ENCODE measurements at places on chromosomes 2 and 18.

- H3K27ac ChIP-seq: no peak overlapping the region
- no peaks in the 10 kb centered on the region for H3K36me3 ChIP-seq
- H3K27me3 ChIP-seq: no peaks in the 10 kb centered on the region
- DNase-seq: no peak
These were observed 1410.3 kb upstream of the LRRTM1 start for GRCh38 chr2:81714817-81715216.

GRCh38 chr18:38402509-38402908 lies 836.9 kb upstream of the CELF4 start:
- H3K4me3 ChIP-seq: no peak overlapping the region
- H3K27ac ChIP-seq: no peak overlapping the region
- no peaks in the 10 kb centered on the region for H3K36me3 ChIP-seq
- H3K27me3 ChIP-seq: peaks cover 2% of the 10 kb centered on the region

DNA sequence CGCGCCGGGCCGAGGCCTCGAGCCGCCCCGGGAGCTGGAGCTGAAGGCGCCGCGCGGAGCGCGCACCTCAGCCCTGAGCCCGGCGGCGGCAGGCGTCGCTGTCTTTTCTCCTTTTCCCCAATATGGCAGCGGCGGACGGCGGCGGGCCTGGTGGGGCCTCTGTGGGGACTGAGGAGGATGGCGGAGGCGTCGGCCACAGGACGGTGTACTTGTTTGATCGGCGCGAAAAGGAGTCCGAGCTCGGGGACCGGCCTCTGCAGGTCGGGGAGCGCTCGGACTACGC lies 369 bp downstream of the SMCHD1 start:
- no peaks in the 10 kb centered on the region for H3K27me3 ChIP-seq
- H3K27ac ChIP-seq: peak overlapping the region; percentile 93
- peaks cover 2% of the 10 kb centered on the region for H3K4me1 ChIP-seq

- H3K27me3 ChIP-seq: no peaks in the 10 kb centered on the region
- no peak overlapping the region for H3K27ac ChIP-seq
- DNase-seq: no peak
- H3K4me1 ChIP-seq: peaks cover 4% of the 10 kb centered on the region
These were observed 235.8 kb downstream of the SEPTIN10 start for GRCh38 chr2:109377976-109378375.

DNA sequence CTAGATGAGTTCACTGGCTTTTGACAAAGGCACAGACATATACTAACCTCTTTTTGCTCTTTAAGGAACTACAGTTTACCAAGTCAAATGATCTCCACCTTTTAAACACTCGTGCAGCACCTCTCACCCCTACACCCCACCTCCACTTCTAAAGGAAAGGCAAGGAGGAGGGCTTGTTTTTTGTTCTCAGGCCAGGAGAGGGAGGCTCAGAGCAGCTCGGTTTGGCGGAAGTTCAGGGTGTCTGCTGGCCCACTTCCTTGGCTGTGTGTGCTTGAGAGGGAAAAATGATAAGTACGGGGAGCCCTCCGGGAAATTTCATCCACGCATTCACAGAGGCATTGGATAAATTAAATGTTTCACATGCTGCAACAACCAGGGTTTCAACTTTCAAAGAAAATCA lies 667.9 kb downstream of the BCL11A start:
- no peak overlapping the region for H3K4me3 ChIP-seq
- H3K36me3 ChIP-seq: no peaks in the 10 kb centered on the region
- H3K27ac ChIP-seq: no peak overlapping the region
- no peaks in the 10 kb centered on the region for H3K27me3 ChIP-seq

- H3K27me3 ChIP-seq: no peaks in the 10 kb centered on the region
- H3K27ac ChIP-seq: no peak overlapping the region
- no peaks in the 10 kb centered on the region for H3K36me3 ChIP-seq
- no peak for DNase-seq
- H3K4me3 ChIP-seq: peak overlapping the region; percentile 72
- peaks cover 15% of the 10 kb centered on the region for H3K4me1 ChIP-seq
These were observed 2.0 kb downstream of the CDC42EP3 start for GRCh38 chr2:37669446-37669845.

DNA sequence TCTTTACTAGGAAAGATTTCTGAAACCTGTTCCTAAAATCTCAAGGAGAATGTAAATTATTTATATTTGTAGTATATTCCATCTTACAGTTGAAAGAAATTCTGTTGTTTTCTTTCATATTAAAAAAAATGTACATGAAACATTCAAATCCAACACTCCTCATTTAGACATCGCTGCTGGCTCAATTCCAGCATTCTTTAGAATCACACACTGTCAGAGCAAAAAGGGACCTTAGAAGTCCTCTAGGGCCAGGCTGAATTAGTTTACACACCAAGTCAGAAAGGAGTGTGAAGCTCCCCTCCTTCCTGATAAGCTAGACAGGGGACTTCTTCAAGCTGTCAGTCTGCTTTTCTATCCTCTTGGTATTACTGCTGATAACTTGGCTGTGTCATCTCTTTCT lies 158.6 kb upstream of the LTBP1 start:
- no peaks in the 10 kb centered on the region for H3K4me1 ChIP-seq
- H3K36me3 ChIP-seq: no peaks in the 10 kb centered on the region
- DNase-seq: no peak
- H3K27ac ChIP-seq: no peak overlapping the region

DNA sequence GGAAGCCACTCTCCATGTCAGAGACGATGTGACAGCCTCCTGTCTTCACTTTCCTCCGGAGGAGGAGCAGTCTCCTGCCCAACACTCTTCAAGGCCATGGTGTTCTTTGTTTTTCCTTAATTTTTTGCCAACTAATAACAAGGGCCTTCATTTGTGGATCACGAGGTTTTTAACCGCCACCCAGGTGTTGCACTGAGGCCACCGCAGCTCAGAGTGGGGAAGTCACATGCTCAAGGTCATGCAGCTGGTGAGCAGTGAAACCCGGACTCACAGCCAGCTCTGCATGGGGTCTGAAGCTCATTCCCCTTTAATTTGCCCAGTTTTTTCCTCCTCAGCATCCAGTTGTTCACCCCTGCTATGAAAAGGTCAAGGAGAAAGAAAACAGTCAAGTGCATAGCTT lies 19.6 kb downstream of the ENOSF1 start:
- H3K4me1 ChIP-seq: peaks cover 4% of the 10 kb centered on the region
- peaks cover 16% of the 10 kb centered on the region for H3K36me3 ChIP-seq
- DNase-seq: no peak
- H3K27ac ChIP-seq: no peak overlapping the region
- H3K27me3 ChIP-seq: peaks cover 8% of the 10 kb centered on the region
- H3K4me3 ChIP-seq: no peak overlapping the region

GRCh38 chr2:11154016-11154922 lies 998 bp upstream of the SLC66A3 start:
- H3K27me3 ChIP-seq: no peaks in the 10 kb centered on the region
- no peaks in the 10 kb centered on the region for H3K36me3 ChIP-seq
- DNase-seq: no peak
- peak overlapping the region; percentile 68 for H3K4me3 ChIP-seq

DNA sequence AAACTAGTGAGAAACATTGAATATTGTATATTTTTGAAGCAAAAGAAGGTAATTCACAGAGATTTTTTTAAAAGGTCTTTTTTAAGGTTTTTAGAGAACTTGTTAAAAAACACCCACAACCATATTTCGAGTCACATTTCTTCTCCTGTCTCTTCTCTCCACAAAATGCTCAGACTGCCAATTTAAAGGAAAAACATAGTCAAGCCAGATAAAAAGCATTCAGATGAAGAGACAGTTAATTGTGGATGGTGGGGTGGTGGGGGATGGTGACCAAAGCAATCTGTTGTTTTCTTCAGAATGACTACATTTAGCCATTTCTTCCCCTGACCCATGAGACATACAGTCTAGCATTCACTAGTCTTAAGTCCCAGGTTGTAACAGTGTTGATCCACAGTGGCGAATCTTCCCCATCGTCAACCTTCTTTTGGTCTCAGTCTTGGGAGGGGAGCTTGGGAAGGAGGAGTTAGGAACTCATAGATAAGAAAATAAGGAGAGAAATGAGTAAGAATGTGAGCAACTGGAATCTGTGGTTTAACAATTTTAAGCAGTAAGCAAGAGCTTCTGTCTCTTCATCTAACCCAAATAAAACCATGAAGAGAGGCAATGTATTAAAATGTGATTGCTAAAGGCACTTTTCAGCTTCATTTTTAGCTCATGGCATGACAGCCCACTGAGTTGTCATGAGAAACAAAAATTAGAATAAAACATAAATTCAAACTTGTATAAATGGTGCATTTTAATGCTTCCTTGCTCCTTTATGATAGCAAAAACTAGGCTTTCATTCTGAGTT lies 413.7 kb upstream of the FSHR start:
- H3K4me3 ChIP-seq: no peak overlapping the region
- no peaks in the 10 kb centered on the region for H3K4me1 ChIP-seq
- no peak for DNase-seq
- H3K27ac ChIP-seq: no peak overlapping the region
- H3K27me3 ChIP-seq: no peaks in the 10 kb centered on the region
- no peaks in the 10 kb centered on the region for H3K36me3 ChIP-seq

GRCh38 chr2:207490441-207490840 lies 39.3 kb upstream of the CREB1 start:
- peaks cover 1% of the 10 kb centered on the region for H3K27me3 ChIP-seq
- H3K36me3 ChIP-seq: no peaks in the 10 kb centered on the region
- no peaks in the 10 kb centered on the region for H3K4me1 ChIP-seq
- no peak for DNase-seq
- no peak overlapping the region for H3K27ac ChIP-seq
- H3K4me3 ChIP-seq: no peak overlapping the region

- H3K4me3 ChIP-seq: no peak overlapping the region
- no peaks in the 10 kb centered on the region for H3K36me3 ChIP-seq
These were observed 5.6 kb downstream of the FBXO36 start for GRCh38 chr2:229927817-229928321.

- no peak overlapping the region for H3K4me3 ChIP-seq
- no peaks in the 10 kb centered on the region for H3K27me3 ChIP-seq
- peaks cover 2% of the 10 kb centered on the region for H3K4me1 ChIP-seq
- no peak for DNase-seq
- no peak overlapping the region for H3K27ac ChIP-seq
- no peaks in the 10 kb centered on the region for H3K36me3 ChIP-seq
These were observed 11.6 kb downstream of the KCNH7 start for GRCh38 chr2:162826921-162827320.

DNA sequence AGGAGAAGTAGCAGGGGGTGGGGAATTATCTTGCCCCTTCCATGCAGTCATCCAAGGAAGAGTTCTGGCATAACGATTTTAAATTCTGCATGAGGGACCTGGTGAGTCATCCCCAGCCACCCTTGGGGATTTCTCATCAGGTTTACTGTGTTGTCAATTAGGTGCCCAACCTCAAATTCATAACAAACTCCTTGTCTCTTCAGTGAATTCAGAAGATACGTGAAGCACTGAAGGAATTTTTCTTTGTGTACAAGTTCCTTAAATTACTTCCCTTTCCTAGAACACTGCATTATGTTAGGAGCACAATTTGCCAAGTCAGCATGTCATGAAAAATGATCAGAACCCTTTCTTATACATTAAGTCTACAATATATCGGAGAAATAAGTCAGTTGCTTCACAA lies 70.8 kb upstream of the NOSTRIN start:
- H3K4me1 ChIP-seq: peaks cover 19% of the 10 kb centered on the region
- no peak for DNase-seq
- H3K36me3 ChIP-seq: no peaks in the 10 kb centered on the region
- H3K4me3 ChIP-seq: no peak overlapping the region

DNA sequence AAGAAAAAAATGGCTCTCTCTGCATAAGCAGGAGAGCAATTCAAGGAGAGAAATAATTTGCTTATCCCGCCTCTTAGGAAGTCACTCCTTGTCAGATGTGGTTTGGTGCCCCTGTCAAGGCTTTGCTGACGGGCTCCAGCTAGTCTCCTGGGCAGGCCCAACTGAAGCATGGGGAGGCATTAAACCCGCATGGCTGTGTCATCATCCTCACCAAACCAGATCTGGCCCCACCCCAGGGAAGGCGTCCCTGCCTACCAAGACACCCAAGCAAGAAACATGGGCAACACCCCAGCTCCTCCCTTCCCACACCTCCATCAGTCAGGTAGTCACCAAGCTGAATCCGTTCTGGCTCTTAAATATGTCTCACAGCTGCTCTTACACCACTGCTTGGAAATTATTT lies 108.0 kb downstream of the SGPP2 start:
- H3K36me3 ChIP-seq: no peaks in the 10 kb centered on the region
- no peak for DNase-seq
- peaks cover 3% of the 10 kb centered on the region for H3K4me1 ChIP-seq
- H3K27ac ChIP-seq: no peak overlapping the region

- H3K36me3 ChIP-seq: no peaks in the 10 kb centered on the region
- no peak overlapping the region for H3K27ac ChIP-seq
- peak; percentile 52 for DNase-seq
- H3K4me3 ChIP-seq: no peak overlapping the region
- no peaks in the 10 kb centered on the region for H3K4me1 ChIP-seq
- H3K27me3 ChIP-seq: no peaks in the 10 kb centered on the region
These were observed 182.7 kb downstream of the RPIA start for GRCh38 chr2:88874063-88874657.

DNA sequence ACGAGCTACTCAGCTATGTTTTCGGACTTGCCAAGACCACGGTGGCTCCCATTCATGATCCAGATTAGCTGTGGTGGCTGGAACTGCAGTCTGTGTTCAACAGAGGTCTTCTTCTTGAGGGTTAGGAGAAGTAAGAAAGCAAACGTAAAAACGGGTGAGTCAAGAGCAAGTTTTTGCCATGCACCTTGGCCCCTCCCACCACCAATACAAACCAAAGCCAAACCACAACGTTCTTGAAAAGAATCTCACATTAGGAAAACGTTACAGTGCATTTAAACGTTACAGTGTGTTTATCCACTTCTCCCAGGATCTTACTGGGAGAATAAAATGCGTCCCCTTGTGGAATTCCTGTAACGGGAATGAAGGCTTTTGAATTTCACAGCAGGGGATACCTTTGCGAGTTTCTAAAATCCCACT lies 725 bp downstream of the FBXO48 start:
- H3K27me3 ChIP-seq: no peaks in the 10 kb centered on the region
- peaks cover 6% of the 10 kb centered on the region for H3K4me1 ChIP-seq
- H3K36me3 ChIP-seq: no peaks in the 10 kb centered on the region
- H3K27ac ChIP-seq: peak overlapping the region; percentile 50
- no peak for DNase-seq

GRCh38 chr2:42267530-42267929 lies 93.5 kb downstream of the COX7A2L start:
- DNase-seq: no peak
- H3K27ac ChIP-seq: no peak overlapping the region
- H3K4me1 ChIP-seq: no peaks in the 10 kb centered on the region
- H3K36me3 ChIP-seq: no peaks in the 10 kb centered on the region

GRCh38 chr2:9095690-9096089 lies 92.2 kb upstream of the MBOAT2 start:
- peaks cover 8% of the 10 kb centered on the region for H3K4me1 ChIP-seq
- DNase-seq: no peak
- H3K27me3 ChIP-seq: no peaks in the 10 kb centered on the region
- no peak overlapping the region for H3K4me3 ChIP-seq
- H3K27ac ChIP-seq: no peak overlapping the region
